ENCODE measurements at places on chromosomes 5 and 9.

GRCh38 chr5:76657091-76657490 is 33.9 kb upstream of the F2RL2 start:
- no peak for DNase-seq

DNA sequence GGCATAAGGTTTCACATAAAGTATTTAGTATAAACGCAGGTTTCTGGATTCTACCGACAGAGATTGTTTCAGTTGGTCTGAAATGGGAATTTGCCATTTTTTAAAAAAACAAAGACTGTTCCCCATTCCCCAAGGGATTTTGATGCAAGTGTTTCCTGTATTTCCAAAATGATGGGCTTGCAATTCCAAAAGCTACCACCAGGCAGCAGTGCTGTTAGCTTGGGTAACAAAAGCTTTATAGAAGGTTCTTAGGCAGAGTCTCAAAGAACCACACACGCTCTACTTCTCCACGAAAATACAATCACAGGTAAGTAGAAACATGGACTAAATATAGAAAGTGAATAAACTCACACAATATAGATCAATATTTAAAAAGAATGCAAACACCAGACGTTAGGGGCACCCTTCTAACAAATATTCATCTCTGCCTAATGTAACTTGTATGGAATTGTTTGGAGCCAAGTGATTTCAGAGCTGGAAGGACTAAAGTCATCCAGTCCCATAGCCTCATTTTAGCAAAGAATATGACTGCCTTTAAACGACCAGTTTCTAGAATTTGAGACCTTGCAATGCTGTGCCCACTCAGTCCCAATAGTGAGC is 154.3 kb downstream of the SPOCK1 start:
- no peak for DNase-seq

- no peak for DNase-seq
These were observed 6.6 kb downstream of the LHX2 start for GRCh38 chr9:124017929-124018729.

DNA sequence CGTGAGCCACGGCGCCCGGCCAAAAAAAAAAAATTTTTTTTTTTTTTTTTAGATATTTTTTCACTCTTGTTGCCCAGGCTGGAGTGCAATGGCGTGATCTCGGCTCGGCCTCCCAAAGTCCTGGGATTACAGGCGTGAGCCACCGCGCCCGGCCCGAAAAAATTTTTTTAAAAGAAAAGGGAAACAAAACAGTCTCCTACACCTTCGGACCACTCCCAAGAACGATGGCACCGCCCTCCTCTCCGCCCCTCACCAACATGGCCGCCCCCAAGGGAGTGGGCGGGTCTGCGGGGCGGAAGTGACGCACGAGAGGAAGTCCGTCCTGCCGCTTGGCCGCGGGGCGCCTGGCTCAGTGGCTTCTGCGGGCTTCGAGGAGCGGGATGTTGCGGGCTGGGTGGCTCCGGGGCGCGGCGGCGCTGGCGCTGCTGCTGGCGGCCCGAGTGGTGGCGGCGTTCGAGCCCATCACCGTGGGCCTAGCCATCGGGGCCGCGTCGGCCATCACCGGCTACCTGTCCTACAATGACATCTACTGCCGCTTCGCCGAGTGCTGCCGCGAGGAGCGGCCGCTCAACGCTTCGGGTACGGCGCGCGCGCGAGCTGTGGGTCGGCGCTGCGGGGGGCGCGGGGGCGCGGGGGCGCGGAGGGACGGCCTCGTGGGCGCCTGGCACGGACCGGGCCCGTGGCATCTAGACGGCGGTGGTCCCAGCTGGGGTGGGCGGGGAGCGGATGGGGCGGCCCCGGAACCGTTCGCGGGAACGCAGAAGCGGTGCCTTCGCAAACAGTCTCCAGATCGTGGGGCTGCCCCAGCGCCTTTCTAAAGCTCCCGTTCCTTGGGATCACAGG is at the start of gene TOR1B:
Gene TOR1B (plus strand): TSS at position 352 of the 843 bp plus-strand sequence. CDS start 29 bp downstream, at position 381.
- DNase-seq: peak; percentile 81

DNA sequence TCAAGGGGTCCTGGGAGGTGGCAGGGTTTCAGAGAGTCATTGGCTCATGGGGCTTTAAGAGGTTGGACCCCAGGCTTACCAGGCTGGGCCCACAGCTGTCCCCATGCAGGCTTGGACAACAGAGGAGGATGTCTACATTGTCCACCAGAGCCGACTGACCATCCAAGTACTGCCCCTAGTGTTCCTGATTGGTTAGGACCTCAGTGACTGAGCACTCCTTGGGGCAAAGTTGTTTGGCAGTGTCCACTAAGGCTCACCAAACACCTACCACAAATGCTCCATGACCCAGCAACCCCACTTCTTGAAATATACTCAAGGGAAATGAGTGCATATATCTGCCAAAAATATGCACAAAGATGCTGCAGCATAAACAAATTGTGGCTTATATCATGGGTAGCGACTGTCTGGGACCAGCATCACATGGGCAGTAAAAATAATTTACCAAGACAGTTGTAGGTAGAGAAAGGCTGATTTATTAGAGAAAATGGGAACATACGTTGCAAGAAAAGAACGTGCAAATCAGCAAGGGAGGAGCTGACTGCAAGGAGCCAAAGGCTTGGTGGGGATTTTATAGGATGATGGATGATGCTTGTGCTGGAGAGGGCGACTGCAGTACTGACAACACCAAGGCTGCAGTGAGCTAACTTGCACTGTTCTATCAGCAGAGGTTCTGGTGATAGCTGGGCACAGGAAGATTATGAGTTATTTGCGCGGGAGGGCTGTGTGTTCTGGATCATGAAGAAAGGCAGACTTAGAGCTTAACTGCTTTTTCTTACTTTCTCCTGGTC is 265.2 kb downstream of the GADD45G start:
- DNase-seq: no peak

DNA sequence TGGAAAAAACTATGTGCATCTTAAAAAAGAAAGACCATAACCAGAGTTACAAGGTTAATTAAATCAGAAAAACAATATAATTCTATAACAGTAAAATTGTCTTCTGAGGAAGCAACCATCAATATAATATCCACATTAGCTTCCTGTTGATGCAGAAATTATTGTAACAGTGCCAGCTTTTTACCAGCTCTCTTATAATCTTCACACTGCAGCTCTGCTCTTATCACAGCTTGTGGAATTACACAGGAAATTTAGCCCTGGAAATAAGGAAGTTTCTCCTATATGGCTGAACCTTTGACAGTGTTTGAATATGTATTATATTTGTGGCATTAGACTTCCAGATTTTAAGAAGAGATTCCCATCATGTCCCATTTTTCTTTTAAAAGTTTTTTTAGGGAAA is 49.1 kb upstream of the TEK start:
- DNase-seq: no peak

DNA sequence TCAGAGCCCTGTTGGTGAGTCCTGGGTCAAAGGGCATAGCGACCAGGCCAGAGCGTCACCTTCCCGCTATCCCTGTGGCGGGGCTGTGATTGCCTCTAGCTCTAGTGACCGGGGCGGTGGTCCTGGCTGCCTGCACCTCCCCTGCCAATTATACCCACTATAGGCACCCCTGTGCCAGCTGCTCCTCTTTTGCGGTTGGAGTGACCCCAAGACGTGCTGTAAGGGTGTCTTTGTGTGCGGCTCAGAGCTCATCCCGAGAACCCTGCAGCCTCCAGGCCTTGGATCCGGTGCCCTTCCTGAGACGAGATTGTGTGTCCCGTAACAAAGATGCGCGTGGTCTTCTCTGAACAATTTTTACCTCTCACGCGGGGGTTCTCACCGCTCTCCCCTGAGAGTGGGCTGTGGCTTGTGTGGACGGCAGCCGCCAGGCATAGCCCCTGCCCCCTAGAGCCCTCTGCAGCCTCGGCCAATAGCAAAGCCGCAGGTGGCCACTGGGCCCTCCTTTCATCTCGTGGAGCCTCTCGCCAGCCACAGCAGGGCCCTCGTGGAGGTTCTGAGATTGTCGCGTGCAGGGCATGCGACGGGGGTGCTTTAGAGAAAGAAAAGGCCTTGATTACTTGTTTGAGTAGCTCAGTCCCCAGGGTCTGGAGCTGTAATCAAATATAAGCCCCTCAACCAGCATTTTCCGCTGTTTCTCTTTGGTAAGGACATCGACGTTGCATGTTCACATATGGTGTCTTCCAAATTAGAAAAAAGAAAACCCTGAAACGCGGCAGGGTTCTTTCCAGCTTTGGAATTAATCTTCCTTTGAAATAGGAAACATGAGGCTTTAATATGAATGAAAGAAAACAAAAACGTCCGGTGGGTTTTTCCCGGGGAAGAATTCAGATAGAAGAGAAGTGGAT is 10.7 kb downstream of the NKD2 start:
- DNase-seq: no peak

DNA sequence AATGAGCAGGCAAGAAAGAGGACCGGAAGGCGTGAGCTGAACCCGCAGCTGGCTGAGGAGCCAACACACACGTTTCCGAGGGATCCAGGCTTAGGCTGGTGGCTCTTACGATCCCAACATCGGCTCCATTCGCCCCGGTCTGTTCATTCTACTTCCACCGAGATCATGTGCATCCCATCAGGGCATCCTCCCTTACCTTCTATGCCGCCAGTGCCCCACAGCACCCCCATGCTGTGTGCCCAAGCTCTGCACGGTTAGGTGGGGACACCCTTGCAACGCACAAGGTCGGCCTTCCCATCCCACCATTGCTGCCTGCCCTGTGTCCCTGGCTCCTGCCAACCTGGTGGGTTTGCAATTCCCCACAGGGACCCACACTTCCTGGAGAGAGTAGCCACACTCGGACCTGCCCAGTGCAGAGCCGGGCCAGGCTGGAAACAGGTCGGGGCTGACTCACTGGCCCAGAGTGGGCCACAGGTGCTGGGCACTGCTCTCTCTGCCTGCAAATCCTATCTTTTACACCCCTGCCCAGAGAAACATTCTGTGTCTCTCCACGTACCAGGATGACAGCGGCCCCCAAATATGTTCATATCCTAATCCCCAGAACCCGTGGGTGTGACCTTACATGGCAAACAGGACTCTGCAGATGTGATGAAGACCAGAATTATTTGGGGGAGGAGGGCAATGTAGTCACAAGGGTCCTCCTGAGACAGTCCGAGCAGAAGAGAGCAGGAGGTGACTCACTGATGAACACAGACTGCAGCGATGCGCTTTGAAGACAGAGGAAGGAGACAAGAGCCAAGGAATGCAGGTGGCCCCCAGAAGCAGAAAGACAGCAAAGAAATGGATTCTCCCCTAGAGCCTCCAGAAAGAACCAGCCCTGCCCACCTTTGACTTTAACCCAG is 182.2 kb downstream of the AUH start:
- no peak for DNase-seq

DNA sequence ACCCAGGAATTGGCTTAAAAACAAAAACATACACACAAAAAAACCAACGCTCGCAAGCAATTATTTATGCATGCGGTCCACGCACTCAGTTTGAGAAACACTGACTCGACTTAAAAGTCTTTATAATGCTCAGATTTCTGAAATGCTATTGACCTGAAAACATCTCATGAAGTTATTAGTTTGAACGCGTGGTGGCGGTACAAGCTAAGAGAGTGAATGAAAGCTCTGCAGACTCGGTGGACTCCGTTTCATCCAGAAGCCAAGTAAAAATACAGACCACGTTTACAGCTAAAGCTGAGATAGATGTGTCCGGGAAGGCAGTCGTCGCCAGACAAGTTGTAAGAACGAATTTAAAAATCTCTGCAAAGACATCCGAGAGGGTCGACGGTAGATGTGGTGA is at the start of gene PCDHB6:
Gene PCDHB6 (plus strand): TSS at position 246 of the 400 bp plus-strand sequence. CDS start 201 bp downstream, outside the sequence.
- no peak for DNase-seq

- DNase-seq: no peak
These were observed 17.0 kb downstream of the ADAMTS2 start for GRCh38 chr5:179328291-179328690.

DNA sequence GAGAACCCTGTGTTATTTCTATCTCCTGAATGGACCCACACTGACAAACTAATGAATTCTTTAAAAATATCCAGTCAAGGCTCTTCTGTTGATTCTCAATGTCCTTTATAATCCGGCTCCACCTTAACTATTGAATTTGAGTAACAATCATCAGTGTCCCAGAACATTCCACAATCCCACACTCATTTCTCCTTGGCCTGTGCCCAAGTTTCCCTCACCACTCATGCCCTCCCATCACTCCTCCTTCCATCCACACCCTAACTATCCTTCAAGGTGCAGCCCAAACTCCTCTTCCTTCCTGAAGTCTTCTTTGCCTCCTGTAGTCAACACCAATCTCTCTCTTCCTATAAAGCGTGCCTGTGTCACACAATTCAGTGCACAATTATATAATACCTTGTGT is 106.1 kb downstream of the NUDT12 start:
- DNase-seq: no peak

GRCh38 chr5:179146277-179146676 is 86.1 kb downstream of the ZNF354C start:
- DNase-seq: no peak

DNA sequence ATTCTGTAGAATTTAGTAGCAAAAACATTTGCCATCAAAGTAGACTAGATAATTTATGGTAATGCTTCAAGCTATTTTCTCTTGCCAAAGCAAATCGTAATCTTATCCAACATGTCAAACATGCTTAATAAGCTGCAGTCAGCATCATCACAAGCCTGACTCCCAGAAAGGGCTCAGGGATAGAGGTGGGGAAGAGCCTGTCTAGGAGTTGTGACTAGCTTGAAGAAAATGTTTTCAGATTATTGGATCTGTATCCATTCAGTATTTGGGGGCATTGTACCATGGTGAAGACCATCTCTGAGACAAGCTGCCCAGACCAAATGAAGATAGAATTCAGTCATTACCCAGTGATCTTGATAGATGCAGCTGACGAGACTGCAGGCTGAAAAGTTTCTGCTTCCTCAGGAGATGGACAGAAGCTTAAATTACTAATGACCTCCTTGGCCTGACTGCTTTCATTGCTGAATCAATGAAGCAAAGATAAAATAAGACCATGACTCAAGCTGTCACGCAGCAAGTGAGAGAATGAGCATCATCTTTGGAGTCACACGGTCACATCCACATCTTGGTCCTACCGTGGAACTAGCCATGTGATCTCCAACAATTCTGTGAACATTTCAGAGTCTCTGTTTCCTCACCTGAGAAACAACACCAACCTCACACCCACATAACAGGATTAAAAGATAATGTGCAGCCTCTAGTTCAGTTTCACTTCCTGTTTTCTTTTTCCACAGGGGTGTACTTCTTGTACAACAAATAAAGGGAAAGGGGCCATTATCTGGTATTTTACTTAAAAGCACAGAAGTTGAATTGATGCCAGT is 9.4 kb downstream of the ERAP2 start:
- no peak for DNase-seq

- DNase-seq: no peak
These were observed 77.6 kb upstream of the SEMA6A start for GRCh38 chr5:116652196-116652729.

GRCh38 chr5:2675548-2675947 is 75.9 kb downstream of the IRX2 start:
- no peak for DNase-seq

GRCh38 chr5:142819825-142820224 is 49.6 kb downstream of the ARHGAP26 start:
- no peak for DNase-seq

- no peak for DNase-seq
These were observed 823 bp downstream of the ST6GALNAC6 start for GRCh38 chr9:127898433-127899127.

DNA sequence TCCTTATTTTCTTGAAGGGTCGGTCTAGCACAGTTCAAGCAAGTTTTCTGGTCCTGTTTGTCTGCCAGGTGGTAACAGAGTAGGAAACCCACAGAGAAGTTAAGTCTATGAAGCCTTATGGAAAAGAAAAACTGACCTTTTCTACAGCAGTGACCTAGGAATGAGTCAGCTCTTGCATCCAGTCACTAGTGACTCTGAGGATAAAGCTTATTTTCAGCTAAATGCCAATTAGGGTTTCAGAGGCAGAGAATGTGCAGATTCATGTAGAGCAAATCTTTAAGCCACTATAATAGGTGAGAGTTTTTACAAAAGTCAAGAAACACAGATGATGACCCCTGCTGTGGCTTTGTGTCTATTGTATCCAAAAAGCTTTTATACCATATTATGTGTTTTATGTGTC is 100.7 kb downstream of the CWC27 start:
- DNase-seq: no peak

Measured in bone marrow (tissue), 2 donors.